ENCODE measurements at places on chromosomes 12 and 14. TPM values are rescaled to one million over a fixed set of nuclear protein-coding genes. Genes with fewer than 3 reads are reported as not detected.
A peak's percentile ranks its signal among the peaks of the same experiment; 100 is the strongest.

DNA sequence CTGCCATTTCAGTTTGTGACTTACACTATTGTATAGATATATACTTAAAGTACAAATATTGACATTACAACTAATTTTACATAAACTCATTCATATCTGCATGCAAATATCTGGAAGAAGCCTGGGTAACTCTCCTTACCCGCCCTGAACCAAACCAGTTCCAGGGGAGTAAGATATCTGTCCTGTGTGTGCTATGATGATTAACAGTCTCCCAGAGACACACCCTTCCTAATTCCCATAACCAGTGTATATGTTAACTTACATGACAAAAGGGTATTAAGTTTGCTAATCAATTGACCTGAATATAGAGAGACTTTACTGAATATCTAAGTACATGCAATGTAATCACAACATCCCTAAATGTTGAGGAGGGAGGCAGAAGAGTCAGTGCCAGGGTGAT is 23.0 kb downstream of the PRB3 start:
- H3K36me3 ChIP-seq: no peaks in the 10 kb centered on the region
- H3K4me3 ChIP-seq: no peak overlapping the region
- no peaks in the 10 kb centered on the region for H3K4me1 ChIP-seq
- no peak for DNase-seq

TARBP2 gene
- polyA plus RNA-seq: 37.8 TPM

DNA sequence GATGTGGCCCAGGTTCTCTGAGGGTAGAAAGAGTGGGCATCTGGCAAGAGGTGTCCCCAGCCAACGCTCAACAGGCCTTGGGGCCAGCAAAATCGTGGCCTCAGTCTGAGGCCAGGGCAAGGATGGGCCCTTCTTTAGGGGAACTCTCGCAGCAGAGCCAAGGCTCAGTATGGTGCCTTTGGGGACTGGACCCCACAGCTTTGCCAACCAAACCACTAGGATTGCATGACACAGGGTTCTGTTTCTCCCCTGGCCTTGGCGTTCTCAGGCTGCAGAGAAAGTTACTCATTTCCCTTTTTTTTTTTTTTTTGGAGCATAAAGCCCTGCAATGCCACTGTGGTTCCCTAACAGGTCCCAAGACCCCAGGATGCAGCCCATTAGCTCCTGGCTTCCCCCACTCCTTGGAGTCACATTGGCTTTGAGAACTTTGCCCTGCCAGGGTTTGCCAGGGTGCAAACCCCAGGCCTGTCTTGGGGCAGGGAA is 100.6 kb downstream of the LGMN start:
- H3K27me3 ChIP-seq: no peaks in the 10 kb centered on the region
- DNase-seq: no peak
- H3K4me3 ChIP-seq: no peak overlapping the region
- H3K27ac ChIP-seq: peak overlapping the region; percentile 39

DNA sequence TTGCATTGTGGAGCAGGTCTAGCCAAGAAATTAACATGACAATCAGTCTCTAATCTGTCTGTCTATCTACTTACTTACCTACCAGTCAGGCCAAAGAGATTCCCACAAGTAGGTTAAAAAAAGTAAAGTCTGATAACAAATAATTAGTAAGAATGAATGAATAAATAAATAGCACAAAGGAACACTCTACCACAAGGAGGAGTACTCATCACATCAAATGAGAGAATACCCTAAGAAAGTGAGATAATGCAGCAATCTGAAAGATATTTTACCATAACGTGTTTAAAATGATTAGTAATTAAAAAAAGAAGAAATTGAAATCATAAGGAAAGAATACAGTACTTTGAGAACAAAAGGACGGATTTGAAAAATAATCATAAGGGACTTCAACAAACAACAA is 187.2 kb downstream of the SYNE2 start:
- no peak for DNase-seq
- peaks cover 2% of the 10 kb centered on the region for H3K4me1 ChIP-seq
- no peak overlapping the region for H3K4me3 ChIP-seq
- H3K36me3 ChIP-seq: no peaks in the 10 kb centered on the region

IL22 gene
- not detected for polyA plus RNA-seq

- H3K4me3 ChIP-seq: no peak overlapping the region
- DNase-seq: no peak
- H3K36me3 ChIP-seq: no peaks in the 10 kb centered on the region
- H3K27ac ChIP-seq: no peak overlapping the region
- no peaks in the 10 kb centered on the region for H3K4me1 ChIP-seq
- no peaks in the 10 kb centered on the region for H3K27me3 ChIP-seq
Observed at GRCh38 chr12:2688381-2688931, 106.3 kb upstream of the FKBP4 start.

HOXC4 gene
- polyA plus RNA-seq: 4.3 TPM

CAPZA3 gene
- 210 TPM for polyA plus RNA-seq

- H3K4me1 ChIP-seq: no peaks in the 10 kb centered on the region
- no peaks in the 10 kb centered on the region for H3K36me3 ChIP-seq
- H3K27me3 ChIP-seq: no peaks in the 10 kb centered on the region
- no peak overlapping the region for H3K27ac ChIP-seq
- no peak for DNase-seq
Observed at GRCh38 chr12:78239544-78239943, 408.9 kb downstream of the NAV3 start.

LRRC43 gene
- 16.6 TPM for polyA plus RNA-seq

STYK1 gene
- 0.26 TPM for polyA plus RNA-seq

Data from testis (tissue), 5 donors.